ENCODE measurements at places on chromosomes 5 and 9.

GRCh38 chr5:53063176-53063575, 46.4 kb downstream of the MOCS2 start:
- ATAC-seq = no peak

- no peak for ATAC-seq
Observed at GRCh38 chr9:137194909-137195308, 5.6 kb downstream of the TPRN start.

GRCh38 chr9:77005216-77005615, 14.2 kb upstream of the FOXB2 start:
- no peak for ATAC-seq

GRCh38 chr5:167352801-167353200, 938.6 kb upstream of the WWC1 start:
- ATAC-seq = no peak
